Stimulated activated CD4-positive, alpha-beta T cell treated with anti-CD3 and anti-CD28 coated beads, TNF-alpha, amount 100 ng/mL, for 4 hours (primary cell): ENCODE measurements at places on chromosomes 7 and 10.

GRCh38 chr10:123241391-123242141, 87.4 kb downstream of the BUB3 start:
- no peak for DNase-seq

GRCh38 chr7:2000746-2001321, 231.9 kb downstream of the MAD1L1 start:
- no peak for DNase-seq

DNA sequence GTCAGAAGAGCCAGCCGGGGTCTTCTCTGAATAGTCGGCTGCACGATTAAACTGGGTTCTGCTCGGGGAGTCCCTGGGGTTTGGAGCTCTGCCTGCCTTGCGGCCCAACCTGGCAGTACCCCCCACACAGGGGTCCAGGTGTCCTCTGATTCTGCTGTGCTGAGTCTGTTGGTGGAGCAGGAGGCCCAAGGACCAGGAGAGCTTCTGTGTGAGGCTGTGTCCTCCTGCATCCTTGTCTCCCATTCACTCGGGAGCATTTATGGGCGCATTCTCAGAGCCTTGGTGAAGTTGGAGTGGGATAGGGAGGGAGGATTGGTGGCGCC, 14.2 kb downstream of the INPP5A start:
- no peak for DNase-seq

DNA sequence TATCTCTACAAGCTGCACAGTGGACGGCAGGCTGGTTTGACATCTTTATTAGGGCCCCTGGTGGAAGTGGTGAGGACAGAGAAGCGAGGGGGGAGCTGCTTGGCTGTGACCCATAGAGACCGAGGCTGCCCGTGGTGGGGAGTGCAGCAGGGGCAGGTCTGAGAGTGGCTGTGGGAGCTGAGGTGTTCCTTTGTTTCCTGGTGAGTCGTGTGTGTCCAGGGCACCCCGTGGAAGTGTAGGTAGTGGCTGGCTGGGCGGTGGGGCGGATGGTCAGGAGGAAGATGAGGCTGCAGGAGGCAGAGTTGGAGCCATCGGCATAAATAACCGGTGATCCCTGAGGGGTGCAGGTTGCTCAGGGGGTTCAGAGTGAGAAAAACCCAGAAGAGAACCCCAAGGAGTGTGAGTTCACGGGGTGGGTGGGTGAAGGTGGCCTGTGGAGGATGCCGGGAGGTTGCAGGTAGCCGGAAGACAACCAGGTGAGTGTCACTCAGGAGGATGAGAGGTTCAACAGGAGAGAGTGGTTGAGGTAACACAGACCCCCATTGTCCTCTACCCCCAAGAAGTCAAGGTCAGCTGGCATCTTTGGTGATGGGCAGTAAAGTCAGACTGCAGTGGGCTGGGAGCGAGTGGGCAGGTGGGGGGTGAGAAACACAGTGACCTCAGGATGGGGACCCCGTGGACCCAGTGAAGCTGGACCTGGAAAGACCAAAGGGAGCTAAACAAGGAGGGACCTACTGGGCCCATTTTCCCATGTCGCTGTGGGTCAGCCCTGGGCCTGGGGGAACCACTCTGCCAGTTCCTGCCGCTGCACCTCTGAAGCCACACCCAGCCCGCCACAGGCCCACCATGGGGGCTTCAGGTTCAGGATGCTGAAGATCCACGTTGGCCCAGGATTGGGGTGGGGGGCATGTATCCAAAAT, 7.8 kb downstream of the ATP6V0E2 start:
- no peak for DNase-seq

DNA sequence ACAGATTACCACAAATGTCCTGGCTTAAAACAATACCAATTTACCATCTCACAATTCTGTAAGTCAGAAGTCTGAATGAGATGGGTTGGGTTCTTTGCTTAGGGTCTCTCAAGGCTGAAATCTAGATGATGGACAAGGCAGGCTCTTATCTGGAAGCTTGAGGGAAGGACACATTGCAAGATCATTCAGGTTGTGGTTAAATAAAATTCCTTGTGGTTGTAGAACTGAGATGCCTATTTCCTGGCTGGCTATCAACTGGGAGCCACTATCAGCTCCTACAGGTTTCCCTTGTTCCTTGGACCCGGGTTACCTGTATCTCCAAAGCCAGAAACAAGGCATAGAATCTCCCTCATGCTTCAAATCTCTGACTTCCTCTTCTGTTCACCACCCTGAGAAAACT, 148.4 kb downstream of the MDFIC start:
- DNase-seq = no peak

- no peak for DNase-seq
Measured at GRCh38 chr7:49776994-49777393, 3.6 kb downstream of the VWC2 start.

GRCh38 chr10:102491136-102491535, 11.4 kb downstream of the ACTR1A start:
- no peak for DNase-seq

DNA sequence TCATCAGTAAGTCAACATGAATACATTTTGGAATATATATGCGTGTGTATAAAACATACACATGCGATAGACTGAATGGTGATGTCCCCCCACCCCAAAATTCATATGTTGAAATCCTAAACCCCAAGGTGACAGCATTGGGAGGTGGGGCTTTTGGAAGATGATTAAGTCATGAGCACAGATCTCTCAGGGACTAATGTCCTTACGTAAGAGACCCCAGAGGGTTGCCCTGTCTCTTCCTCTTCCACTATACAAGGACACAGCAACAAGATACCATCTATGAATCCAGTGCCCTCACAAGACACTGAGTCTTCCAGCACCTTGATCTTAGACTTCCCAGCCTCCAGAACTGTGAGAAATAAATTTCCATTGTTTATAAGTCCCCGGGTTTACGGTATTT, 22.5 kb downstream of the DRGX start:
- DNase-seq = no peak

GRCh38 chr7:70944516-70944915, 187.4 kb upstream of the GALNT17 start:
- no peak for DNase-seq

- DNase-seq = no peak
Measured at GRCh38 chr10:28808693-28809092, 131.4 kb downstream of the BAMBI start.

DNA sequence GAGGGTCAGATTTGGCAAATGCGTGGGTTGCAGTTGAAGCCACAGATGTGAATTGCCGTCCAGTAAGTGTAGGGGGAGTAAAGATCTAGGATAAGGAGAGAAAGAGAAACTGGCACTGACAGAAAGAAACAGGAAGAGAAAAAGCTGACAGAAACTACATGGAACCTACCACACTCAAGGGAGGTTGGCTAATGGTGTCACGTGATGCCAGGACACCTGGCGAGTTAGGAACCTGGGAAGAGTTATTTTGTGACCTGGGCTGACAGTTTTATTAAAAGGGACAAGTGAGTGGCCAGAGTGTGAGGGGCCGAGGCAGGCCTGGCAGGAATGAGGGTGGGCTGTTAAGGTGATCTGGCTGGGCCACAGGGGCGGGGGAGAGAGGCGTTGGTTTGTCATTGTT, 188.7 kb downstream of the ADARB2 start:
- DNase-seq = no peak

- DNase-seq = no peak
Measured at GRCh38 chr7:142571581-142571980, 177.7 kb upstream of the PRSS1 start.

- DNase-seq = no peak
Measured at GRCh38 chr10:36462194-36462593, 663.2 kb upstream of the ANKRD30A start.

- DNase-seq = no peak
Measured at GRCh38 chr10:116470071-116470470, 42.4 kb downstream of the PNLIPRP3 start.

DNA sequence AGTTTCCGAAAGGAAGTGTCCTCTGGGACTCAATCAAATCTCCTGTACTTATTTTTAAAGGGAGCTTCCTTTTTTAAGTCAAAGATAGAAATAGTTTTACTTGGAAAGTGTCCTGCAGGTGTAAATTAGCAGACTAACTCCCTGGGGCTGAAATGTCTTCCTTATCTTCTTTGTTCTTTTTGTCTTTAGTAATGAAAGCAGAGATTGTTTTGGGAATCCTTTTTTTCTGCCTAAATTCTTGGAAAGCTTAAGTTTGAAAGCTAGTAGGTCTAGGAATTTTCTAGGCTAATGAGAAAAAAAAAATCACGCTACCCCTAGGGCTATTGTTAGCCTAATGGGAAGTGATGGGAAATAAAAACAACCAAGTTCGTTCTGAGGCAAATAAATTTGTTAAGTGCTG, 139.1 kb upstream of the CSTF2T start:
- no peak for DNase-seq

GRCh38 chr10:1360558-1361164, 304.5 kb downstream of the WDR37 start:
- DNase-seq = no peak

DNA sequence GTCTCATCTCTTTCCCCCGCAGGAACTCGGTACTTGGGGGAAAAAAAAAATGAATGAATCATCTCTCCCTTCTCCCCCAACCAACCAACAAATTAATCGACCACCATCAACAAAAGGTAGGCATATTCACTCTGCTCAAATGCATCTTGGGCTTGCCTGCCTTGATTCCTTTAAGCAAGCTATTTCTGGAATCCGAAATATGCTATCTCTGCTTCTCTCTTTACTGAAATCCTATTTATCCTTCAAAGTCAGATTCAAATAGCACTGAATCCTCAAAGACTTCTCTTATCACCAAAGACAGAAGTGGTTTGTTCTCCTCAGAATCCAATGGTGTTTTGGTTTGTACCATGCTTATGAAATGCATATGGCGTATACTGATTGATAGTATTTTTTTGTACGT, 49.6 kb upstream of the TPK1 start:
- no peak for DNase-seq

DNA sequence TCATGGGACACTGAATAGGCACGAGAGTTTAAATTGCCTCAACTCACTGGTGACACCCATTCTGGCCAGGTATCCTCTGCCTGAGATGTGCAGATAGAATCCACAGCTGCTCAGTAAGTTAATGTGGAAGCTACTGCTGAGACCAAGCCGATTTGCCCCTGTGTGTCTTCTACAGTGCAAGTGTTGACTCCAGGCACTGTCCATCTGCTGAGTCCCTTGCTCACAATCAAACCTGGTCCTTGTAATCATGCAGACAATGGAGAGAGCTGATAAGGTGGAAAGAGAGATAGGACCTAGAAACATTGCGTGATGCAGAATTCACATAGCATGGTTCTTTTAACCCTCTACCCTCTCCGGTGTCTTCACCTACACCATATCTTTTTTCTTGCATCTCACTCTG, 101.4 kb downstream of the ITGB8 start:
- DNase-seq = no peak

DNA sequence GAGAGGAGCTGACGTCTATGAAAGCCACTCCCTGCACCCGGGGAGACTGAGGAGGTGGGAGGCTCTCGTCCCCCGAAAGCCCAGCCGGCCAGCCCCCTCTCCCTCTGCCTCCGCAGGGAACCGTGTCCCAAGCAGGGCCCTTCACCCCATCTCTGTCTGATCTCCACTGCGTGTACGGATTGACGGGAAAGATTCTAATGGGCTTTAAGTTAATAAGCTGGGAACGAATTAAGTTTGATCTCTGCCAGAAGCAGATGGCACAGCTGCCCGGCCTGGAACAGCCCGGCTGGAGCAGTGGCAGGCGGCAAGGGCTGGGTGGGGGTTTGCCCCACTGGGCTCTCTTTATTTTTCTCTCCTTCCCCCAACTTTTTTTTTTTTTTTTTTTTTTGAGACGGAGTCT, 6.1 kb upstream of the SLC29A4 start:
- DNase-seq = no peak

- no peak for DNase-seq
Measured at GRCh38 chr10:122882766-122883165, 3.4 kb upstream of the FAM24B start.

DNA sequence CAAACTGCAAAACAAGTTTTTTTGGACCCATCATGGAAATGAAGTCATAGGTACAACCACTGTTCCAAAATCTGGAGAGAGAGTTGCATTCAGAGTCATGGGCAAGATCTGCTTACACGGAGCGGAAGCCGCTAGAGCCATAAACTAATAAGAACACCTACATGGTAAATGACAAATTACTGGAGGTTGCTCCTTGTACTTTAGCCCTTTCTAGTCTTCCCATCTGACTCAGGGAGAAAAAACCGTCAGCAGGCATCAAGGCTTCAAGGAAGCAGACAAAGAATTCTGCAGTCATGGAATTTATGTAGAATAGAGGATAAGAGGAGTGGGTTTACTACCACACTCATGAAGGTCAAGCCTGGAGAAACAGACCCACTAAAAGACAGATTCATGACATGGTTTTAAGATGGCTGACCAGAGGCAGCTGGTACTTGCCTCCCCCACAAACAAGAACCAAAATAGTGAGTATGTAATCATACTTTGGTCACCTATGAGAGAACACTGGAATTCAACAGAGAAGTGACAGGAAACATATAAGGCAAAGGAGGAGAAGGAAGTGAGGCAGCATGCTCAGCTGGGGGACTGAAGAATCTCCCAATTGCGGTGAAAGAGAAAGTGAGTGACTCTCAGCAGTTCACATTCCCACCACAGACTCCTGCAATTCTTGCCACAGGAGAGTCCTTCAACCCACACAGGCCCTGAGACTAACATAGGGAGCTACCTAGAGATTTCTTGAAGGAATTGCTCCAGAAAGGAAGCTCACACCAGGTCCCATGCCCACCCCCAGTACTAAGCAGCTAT, 42.4 kb upstream of the ASAH2 start:
- no peak for DNase-seq

DNA sequence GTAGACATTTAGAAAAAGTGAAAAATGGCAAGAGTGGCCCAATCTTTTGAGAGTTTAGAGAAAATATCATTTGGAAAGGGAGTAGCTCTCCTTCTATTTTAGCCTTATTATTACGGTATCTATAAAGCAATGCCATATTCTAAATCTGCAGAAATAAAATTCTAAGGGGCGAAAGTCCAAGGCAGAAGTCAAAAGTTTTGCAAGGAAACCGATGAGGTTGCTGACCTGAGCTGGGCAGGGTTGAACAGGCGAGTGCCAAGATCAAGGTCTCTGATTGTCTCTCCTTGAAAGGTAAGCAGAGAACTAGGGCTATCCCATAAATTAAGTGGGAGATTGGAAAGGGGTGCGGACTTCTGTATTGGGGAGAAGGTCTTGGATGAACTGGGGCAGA, 11.7 kb downstream of the TRIM56 start:
- no peak for DNase-seq

GRCh38 chr10:80324891-80325364, 31.6 kb downstream of the DYDC1 start:
- no peak for DNase-seq

- DNase-seq = no peak
Measured at GRCh38 chr10:126235091-126235978, 152.9 kb downstream of the ADAM12 start.

- no peak for DNase-seq
Measured at GRCh38 chr7:64882341-64883112, 20.5 kb upstream of the ZNF273 start.

DNA sequence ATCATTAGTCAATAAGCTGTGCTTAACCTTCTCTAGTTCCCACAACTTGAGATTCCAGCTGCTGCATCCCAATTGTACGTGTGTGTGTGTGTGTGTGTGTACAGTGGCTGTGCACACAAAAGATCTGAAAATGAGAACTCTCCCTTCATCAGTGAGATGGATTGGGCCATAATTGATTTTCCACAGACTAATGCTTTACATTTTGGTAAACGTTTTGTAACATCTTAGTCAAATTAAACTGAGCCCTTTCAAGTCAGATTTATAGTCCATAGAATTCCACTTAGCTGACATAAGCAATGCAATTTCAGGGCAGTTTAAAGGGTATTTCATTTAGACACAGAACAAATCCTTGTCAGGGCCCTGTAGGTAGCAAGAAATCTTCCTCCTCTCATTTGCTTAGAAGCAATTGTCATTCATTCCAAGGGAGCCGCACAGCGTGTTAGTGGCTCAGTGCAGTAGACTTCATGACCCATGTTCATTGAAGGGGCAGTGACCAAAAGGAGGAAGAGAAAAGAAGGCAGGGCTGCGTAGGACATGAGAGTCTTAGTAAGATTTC, 1123.5 kb upstream of the AUTS2 start:
- no peak for DNase-seq
